ENCODE measurements at places on chromosomes 16 and 17. TPM values are rescaled to one million over a fixed set of nuclear protein-coding genes. Genes with fewer than 3 reads are reported as not detected.

GRCh38 chr16:85169333-85170065, 57.2 kb upstream of the CIBAR2 start:
- H3K36me3 ChIP-seq = peaks cover 7% of the 10 kb centered on the region
- no peaks in the 10 kb centered on the region for H3K27me3 ChIP-seq
- DNase-seq = no peak
- peak overlapping the region; percentile 28 for H3K4me3 ChIP-seq
- H3K4me1 ChIP-seq = peaks cover 74% of the 10 kb centered on the region
- H3K27ac ChIP-seq = no peak overlapping the region

DNA sequence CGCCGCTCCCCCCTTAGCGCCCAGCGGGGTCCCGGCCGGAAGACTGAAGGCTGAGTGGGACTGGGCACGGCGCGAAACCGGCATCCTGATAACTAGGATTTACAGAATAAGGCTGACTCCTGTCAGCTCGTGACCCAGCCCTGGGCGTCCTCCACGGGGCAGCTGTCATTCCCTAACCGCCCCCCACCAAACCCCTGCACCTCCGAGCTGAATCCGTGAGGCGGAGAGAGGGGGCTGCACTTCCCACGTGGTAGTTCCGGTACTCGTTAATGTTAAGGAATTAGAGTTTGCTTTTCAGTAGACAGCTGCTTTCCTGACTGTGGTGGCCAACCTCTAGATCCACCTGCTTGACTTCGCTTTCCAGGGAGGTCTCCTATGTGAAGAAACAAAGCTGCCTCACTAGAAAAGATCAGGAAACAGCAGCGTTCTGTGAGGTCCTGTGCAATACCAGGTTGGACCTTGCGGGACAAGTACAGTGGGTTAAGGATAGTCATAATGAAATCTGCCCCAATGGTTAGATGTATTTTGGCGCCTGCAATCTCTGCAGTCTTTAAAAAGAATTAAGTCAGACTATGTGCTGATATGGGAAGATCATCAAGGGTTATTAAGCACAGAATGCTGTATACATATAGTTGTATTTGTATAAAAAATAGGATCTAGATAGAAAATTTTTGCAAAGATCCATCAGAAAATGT, 1.1 kb upstream of the WBP2 start:
- peak overlapping the region; percentile 84 for H3K27ac ChIP-seq
- no peak for DNase-seq
- H3K27me3 ChIP-seq = no peaks in the 10 kb centered on the region
- H3K4me1 ChIP-seq = peaks cover 15% of the 10 kb centered on the region
- no peak overlapping the region for H3K4me3 ChIP-seq
- H3K36me3 ChIP-seq = peaks cover 2% of the 10 kb centered on the region

DNA sequence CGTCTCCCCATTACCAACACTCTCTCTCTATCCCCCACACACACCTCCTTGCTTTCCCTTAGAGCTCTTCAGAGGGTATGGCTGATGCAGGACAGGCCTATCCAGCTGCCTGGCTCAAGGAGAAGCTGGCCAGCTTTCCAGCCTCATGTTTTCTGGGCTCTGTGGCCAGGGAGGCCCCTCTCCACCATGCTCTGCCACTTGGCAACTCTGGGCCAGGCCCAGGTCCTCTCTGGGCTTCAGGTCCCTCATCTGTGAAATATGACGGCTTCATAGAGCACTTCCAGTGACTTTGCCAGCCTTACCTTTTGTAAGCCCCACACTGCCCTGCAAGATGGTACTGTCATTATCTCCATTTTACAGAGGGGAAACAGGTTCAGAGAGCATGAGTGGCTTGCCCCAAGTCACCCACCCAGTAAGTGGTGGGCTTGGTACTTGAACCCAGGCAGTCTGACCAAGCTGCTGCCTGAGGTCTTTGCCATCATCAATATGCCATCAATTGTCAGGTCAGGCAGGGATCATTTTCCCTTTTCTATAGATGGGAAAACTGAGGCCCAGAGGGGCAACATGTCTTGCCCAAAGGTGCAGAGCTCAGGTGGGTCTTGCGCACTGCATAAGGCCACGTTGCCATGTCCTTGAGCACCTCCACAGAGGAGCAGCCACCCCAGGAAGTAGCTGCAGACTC, 548 bp upstream of the ADGRG5 start:
- H3K27me3 ChIP-seq = no peaks in the 10 kb centered on the region
- no peak overlapping the region for H3K27ac ChIP-seq
- peaks cover 26% of the 10 kb centered on the region for H3K4me1 ChIP-seq
- H3K36me3 ChIP-seq = no peaks in the 10 kb centered on the region

SLFN14 gene
- not detected for total RNA-seq

- H3K4me1 ChIP-seq = peaks cover 19% of the 10 kb centered on the region
- H3K27ac ChIP-seq = no peak overlapping the region
- DNase-seq = no peak
- peaks cover 34% of the 10 kb centered on the region for H3K36me3 ChIP-seq
Measured at GRCh38 chr17:37541880-37542660, 52.4 kb downstream of the DUSP14 start.

KLHL10 gene
- total RNA-seq = not detected

DNA sequence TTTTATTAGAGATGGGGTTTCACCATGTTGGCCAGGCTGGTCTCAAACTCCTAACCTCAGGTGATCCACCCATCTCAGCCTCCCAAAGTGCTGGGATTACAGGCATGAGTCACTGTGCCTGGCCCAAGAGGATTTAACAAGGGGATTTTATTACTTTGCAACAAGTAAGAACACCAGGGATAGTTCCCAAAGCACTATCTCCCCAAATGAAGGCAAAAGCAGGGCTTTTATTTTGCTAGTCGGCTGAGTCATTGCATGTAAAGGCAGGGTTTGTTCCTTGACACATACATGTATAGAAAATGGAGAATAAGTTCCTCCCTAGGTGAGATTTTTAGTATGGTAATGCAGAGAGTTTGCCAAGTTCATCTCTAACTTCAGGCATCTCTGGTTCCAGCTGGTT, 24.0 kb downstream of the REXO5 start:
- DNase-seq = no peak
- no peaks in the 10 kb centered on the region for H3K27me3 ChIP-seq
- no peak overlapping the region for H3K27ac ChIP-seq
- no peak overlapping the region for H3K4me3 ChIP-seq
- H3K4me1 ChIP-seq = no peaks in the 10 kb centered on the region

ZG16 gene
- total RNA-seq = 0.11 TPM

- no peaks in the 10 kb centered on the region for H3K27me3 ChIP-seq
- H3K36me3 ChIP-seq = peaks cover 18% of the 10 kb centered on the region
- H3K4me3 ChIP-seq = no peak overlapping the region
- no peak for DNase-seq
Measured at GRCh38 chr17:75695830-75696271, 25.4 kb upstream of the ITGB4 start.

ZNF750 gene
- 1.8 TPM for total RNA-seq

- DNase-seq = peak; percentile 77
- no peak overlapping the region for H3K27ac ChIP-seq
- H3K36me3 ChIP-seq = no peaks in the 10 kb centered on the region
- no peaks in the 10 kb centered on the region for H3K4me1 ChIP-seq
- no peaks in the 10 kb centered on the region for H3K27me3 ChIP-seq
Measured at GRCh38 chr17:7634384-7634783, 4.4 kb downstream of the SHBG start.

GRCh38 chr16:3112058-3112880, at the start of gene ZNF205:
ZNF205 (plus strand) TSS chr16:3112586; CDS start chr16:3113431, 845 bp downstream.
- H3K4me3 ChIP-seq = peak within 1 kb of the TSS; percentile 84
- H3K27me3 ChIP-seq = no peaks in the 10 kb centered on the region
- H3K4me1 ChIP-seq = peaks cover 28% of the 10 kb centered on the region
- peak; percentile 58 for DNase-seq

CLEC10A gene
- not detected for total RNA-seq

CHD9NB gene
- total RNA-seq = 0.43 TPM

HBM gene
- total RNA-seq = not detected

DNA sequence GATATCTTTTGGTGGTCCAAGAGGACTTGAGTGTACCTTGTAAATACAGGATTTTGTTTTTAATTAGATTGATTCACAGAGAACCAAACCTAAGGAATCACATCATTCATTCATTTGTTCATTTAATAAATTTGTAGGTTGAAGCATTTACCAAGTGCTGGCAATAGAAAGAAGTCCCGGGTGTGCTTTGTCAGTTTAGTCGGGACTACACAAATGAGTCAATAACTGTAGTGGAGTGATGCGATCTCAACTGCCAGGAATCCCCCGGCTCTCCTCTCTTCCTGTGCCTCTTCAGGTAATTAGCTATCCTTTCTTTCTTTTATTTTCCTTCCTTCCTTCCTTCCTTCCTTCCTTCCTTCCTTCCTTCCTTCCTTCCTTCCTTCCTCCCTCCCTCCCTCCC, 1.4 kb upstream of the WWOX start:
- no peak for DNase-seq
- peaks cover 10% of the 10 kb centered on the region for H3K4me1 ChIP-seq
- H3K27ac ChIP-seq = no peak overlapping the region
- no peak overlapping the region for H3K4me3 ChIP-seq
- no peaks in the 10 kb centered on the region for H3K36me3 ChIP-seq

- H3K4me3 ChIP-seq = peak overlapping the region; percentile 84
- H3K27me3 ChIP-seq = no peaks in the 10 kb centered on the region
- H3K4me1 ChIP-seq = peaks cover 15% of the 10 kb centered on the region
- no peak for DNase-seq
- peaks cover 11% of the 10 kb centered on the region for H3K36me3 ChIP-seq
Measured at GRCh38 chr16:89655062-89655643, 2.4 kb downstream of the CHMP1A start.

DNA sequence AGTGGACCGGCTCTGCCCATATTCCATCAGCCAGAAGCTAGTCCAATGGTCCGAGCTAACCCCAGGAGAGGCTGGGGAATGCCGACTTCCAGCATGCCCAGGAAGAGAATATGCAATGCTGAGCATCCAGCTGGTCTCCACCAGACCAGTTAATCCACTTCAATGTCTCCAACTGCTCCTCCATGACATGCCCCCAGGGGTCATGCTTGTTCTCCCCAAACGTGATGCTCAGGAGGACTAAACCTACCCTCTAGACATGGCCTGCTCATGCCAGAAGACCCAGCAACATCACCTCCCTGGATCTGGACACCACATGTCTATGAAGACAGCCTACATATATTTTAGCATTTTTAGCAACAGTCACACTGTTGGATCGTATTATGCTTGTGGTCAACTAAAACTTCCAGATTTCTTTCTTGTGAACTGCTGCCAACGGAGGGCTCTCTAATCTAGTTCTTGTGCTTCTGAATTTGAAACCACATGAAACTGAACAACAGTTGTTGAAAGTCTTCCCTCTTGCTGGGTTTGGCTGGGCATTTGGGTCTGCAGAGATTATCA, 245.1 kb downstream of the SOX9 start:
- no peak overlapping the region for H3K27ac ChIP-seq
- no peak overlapping the region for H3K4me3 ChIP-seq
- H3K4me1 ChIP-seq = peaks cover 12% of the 10 kb centered on the region
- DNase-seq = no peak
- no peaks in the 10 kb centered on the region for H3K27me3 ChIP-seq

UNKL gene
- total RNA-seq = 43.6 TPM

IRX5 gene
- total RNA-seq = 16.3 TPM

MYH2 gene
- total RNA-seq = not detected

PMFBP1 gene
- total RNA-seq = 3.7 TPM

LGALS9 gene
- total RNA-seq = 4.8 TPM

Data from mesothelial cell of epicardium (in vitro differentiated cells).